Urothelium cell line (cell line): ENCODE measurements at places on chromosomes 6 and 20.

GRCh38 chr6:18161431-18161830, 6.2 kb downstream of the KDM1B start:
- DNase-seq: no peak

- no peak for DNase-seq
Measured at GRCh38 chr20:53260168-53260567, 288.0 kb downstream of the TSHZ2 start.

DNA sequence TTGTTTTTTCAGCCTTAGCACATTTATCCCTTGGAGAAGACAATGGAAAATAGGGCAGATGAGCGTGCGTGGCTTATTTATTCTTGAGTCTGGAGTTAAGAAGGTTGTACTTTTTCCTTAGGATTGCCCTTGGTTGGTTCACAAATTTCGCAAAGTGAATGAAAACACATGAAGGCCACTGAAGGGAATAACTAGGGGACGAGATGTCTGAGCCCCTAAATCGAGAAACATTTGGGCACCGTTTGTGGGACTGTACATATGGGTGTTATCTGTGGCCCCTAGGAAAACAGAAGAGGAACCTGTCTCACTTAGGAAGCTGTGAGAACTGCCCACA, 19.4 kb upstream of the TRIM27 start:
- DNase-seq: no peak

DNA sequence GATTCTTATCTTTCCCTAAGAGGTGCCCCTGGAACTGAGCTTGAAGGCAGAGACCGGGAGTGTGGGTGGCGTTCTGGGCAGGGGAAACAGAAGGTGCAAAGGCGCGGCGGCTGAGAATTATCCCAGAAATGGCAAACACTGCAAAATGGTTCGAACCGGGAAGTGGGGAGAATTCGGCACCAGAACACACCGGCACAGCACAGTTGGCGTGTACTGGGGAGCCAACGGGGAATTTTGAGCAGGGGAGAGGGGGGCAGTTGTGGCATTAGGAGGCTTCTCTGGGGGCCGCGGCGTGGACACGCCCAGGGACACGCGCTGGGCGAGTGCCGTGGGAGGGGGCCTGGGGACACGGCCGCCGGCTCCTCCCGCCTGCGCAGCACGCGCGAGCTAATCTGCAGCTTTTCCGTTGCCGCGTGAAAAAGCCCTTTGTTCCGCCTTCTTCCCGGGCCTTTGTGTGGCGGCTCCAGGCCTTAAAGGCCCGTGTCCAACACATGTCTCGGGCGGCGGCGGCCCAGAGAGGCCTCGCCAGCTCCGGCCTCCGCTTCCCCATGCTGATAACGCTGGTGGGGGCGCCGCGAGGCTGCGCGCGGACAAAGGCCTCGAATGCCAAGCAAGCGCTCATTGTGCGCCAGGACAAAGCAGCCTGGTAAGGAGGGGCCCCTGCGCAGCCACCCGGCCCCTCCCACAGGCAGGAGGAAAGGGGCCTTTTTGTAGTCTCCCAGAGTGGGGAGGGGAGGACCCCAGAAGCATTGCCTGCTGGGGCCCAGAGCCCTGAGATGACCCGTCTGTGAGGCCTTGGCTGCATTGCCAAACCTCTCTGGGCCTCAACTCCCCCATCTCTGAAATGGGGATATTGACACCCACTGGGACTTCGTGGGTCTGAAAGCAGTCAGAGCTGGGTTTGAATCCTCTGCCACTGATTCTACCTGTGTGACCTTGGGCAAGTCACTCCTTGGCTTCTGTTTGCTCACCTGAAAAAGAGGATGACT, 82.8 kb downstream of the CD40 start:
- DNase-seq: no peak

DNA sequence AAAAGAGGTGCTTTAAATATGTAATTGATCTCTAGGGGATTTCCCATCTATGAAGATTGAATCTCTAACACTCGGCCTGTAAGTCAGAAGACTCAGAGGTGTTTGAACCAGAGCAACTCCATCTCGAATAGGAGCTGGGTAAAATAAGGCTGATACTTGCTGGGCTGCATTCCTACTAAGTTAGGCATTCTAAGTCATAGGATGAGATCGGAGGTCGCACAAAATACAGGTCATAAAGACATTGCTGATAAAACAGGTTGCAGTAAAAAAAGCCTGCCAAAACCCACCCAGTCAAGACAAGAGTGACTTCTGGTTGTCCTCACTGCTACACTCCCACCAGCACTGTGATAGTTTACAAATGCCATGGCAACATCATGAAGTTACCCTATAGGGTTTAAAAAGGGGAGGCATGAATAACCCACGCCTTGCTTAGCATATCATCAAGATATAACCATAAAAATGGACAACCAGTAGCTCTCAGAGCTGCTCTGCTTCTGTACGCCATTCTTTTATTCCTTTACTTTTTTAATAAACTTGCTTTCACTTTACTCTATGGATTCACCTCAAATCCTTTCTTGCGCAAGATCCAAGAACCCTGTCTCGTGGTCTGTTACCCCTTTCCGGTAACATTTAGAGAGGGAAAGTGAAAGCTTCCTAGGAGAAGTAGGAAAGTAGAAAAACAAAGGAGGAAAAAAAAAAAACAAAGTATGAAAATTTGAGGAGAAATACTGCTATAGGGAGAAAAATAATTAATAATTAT, 129.7 kb upstream of the PHACTR1 start:
- DNase-seq: no peak
